SIG-M5 (cell line): ENCODE measurements at places on chromosomes 7 and 10.

DNA sequence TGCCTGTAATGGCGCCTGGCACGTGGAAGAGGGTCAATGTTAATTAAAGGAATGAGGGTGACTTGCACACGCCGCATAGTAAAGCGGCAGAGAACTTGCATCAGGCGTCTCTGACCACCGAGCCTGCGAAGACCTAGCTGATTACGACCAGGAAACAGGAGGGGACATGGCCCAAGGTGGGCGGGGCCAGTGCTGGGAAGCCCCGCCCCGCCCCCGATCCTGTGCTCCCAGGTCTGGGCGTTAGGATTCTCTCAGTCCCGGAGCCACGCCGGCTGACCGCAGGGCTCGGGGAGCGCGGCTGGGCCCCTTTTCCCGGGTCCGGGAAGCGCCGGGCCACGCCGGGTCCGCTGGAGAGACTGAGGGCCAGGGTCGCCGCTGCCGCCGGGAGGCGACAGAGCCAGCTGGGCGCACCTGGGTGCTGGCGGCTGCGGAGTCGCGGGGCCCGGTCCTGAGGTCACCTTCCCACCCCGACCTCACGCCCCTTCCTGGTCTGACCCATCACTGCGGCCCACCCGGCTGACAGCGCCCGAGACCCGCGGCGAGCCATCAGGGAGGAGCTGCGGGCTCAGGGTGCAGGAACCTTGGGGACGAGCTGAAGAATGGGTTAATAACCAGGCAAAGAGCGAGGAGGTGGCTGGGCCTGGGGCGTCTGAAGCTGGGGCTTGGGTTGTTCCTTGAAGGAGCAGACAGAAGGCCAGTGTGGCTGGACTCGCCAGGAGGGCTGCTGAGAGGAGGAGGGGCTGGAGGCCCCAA is 23.0 kb upstream of the GRID1 start:
- DNase-seq, result no peak

GRCh38 chr7:123616223-123616622 is 14.6 kb downstream of the ASB15 start:
- DNase-seq, result no peak

GRCh38 chr7:104196161-104196560 is 11.7 kb downstream of the ORC5 start:
- DNase-seq, result no peak

DNA sequence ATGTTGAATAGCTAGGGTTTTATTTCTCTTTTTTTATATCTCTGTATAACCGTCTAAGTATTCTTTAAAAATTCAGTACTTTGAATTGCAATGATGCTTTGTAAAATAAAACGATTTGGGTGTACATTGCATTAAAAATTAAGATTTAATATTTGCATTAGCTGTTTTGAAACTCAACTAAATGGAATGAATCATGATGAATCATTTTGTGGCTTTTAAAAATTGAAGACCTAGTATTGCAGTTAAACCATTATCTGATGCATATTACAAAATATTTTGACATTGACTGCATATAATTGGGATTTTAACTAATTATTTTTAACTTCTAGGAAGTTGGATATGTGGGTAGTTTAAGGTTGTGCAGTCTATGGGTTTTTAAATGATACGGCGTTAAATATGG is 314.0 kb downstream of the CDK14 start:
- DNase-seq, result no peak

- DNase-seq, result no peak
These were observed 45.5 kb downstream of the NRAP start for GRCh38 chr10:113618338-113618737.
